ENCODE measurements at places on chromosomes 3 and 15.

DNA sequence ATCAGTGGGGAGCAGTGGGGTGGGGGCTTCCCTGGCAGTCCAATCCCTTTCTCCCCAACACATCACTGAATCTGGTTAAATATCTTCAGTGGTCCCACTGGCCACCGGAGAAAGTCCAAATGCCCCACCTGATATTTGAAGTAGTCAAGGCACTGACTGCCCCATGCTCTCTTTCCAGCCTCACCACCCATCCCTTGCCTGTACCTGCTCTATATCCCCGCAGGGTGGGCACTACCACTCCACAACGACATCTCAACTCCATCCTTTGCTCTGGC lies 101.7 kb downstream of the DAPK2 start:
- DNase-seq = no peak

DNA sequence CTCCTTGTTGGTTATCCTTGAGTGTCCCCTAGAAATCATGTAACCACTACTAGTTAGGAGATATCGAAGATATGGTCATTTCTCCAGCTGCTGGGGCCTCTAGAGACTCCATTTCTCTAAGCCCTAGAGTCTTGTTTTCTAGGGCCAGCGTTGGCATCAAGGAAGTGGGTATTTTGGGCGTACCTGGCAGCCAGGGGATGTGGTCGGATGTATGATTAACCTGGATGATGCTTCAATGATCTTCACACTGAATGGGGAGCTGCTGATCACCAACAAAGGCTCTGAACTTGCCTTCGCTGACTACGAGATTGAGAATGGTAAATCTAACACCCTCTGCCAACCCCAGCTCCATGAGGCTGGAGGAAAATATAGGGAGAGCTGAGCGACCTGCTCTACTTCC lies 325.5 kb downstream of the RYR3 start:
- no peak for DNase-seq

DNA sequence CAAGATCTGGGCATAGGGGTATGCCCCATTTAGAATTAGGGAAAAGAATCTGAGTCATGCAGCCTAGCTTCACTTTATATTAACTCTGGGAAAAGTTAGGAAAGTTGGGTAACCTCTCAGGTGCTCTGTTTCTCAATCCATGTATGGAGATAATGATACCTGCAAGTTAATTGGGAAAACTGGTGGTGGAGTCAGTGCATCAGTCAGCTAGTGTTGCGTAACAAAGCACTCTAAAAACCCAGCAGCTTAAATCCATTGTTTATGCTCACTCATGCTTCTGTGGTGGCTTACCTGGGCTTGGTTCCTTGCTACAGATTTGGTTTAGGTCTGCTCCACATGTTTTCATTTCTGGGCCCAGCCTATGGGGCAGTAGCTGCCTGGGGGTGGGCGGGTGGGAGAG lies 91.0 kb downstream of the SMAD3 start:
- DNase-seq = no peak

- no peak for DNase-seq
Measured at GRCh38 chr3:25587094-25587493, 77.6 kb downstream of the TOP2B start.

GRCh38 chr3:46663591-46664135 lies 29.8 kb downstream of the ALS2CL start:
- peak; percentile 78 for DNase-seq

- no peak for DNase-seq
Measured at GRCh38 chr3:196412704-196413103, 19.5 kb downstream of the UBXN7 start.

- DNase-seq = no peak
Measured at GRCh38 chr3:14093831-14094230, 30.8 kb downstream of the CHCHD4 start.

DNA sequence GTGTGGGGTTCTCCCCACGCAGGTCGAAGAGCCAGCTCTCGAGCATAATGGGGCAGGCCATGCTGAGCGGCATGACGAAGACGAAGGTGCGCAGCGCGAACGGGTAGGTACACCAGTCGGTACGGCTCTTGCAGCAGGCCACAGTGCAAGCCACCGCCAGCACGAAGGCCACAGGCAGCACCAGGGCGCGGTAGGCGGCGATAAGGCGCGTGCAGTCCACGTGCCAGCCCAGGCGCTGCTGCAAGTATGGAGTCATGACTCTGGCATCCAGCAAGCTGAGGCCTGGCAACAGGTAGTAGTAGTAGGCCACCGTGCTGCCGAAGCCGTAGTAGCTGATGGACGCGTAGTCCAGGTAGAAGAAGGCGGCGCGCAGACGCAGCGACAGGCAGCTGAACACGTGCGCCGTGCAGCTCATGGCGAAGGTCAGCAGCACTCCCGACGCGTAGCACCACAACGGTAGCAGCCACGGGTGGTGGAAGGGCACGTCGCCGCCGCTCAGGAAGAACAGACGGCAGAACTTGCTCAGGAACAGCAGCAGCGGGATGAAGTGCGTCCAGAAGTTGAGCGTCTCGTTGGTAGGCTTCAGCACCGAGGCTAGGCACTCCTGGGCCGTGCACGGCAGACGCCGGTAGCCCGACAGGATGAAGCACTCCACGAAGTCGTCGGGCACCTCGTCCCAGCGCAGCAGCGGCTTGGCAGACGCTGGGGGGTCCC lies 797 bp downstream of the PAQR9 start:
- DNase-seq = no peak

- no peak for DNase-seq
Measured at GRCh38 chr15:50687302-50687902, 805 bp upstream of the TRPM7 start.

Measured in NCI-H1417 treated with DMSO at 0.1 percent for 48 hours (cell line).